ENCODE measurements at places on chromosomes 5 and 9.

- DNase-seq: no peak
Measured at GRCh38 chr5:56142614-56143372, 90.3 kb downstream of the ANKRD55 start.

DNA sequence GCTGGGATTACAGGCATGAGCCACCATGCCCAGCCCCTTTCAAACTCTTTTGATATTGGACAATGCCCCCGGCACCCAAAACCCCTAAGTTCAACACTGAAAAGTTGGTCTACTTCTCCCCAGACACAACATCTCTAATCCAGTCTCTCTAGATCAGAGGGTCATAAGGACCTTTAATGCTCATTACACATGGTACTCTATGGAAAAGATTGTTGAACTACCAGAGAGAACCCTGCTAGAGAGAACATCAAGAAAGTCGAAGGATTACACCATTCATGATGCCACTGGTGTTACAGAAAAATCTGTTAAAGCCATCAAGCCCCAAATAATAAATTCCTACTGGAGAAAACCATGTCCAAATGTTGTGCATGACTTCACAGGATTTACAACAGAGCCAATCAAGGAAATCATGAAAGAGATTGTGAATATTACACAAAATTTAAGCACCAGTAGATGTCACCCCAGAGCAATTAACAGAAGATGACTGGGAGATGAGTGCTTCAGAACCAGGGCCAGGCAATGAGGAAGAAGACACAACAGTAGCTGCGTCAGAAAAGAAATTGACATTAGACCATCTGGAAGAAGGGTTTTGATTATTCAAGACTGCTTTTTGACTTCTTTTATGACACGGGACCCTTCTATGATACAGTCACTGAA lies 28.3 kb upstream of the NIPAL4 start:
- DNase-seq: no peak

DNA sequence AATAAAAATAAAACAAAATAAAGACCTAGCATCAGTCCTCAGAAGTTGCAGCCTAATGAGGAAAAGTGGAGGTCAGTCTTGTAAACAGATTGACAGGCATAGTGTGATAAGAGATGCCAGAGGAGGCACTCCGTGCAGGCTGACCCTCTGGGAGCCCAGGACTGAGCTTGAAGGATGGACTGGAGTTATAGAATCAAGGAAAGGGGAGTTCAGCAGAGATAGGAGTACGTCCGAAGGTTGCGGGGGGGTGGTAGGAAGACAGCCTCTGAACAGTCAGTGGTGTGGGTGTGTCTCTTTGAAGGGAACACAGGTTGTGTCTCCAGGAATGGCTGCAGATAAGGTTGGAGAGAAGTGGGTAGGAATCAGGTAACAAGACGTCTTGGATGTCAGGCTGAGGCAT lies 126.1 kb upstream of the CPEB4 start:
- no peak for DNase-seq

DNA sequence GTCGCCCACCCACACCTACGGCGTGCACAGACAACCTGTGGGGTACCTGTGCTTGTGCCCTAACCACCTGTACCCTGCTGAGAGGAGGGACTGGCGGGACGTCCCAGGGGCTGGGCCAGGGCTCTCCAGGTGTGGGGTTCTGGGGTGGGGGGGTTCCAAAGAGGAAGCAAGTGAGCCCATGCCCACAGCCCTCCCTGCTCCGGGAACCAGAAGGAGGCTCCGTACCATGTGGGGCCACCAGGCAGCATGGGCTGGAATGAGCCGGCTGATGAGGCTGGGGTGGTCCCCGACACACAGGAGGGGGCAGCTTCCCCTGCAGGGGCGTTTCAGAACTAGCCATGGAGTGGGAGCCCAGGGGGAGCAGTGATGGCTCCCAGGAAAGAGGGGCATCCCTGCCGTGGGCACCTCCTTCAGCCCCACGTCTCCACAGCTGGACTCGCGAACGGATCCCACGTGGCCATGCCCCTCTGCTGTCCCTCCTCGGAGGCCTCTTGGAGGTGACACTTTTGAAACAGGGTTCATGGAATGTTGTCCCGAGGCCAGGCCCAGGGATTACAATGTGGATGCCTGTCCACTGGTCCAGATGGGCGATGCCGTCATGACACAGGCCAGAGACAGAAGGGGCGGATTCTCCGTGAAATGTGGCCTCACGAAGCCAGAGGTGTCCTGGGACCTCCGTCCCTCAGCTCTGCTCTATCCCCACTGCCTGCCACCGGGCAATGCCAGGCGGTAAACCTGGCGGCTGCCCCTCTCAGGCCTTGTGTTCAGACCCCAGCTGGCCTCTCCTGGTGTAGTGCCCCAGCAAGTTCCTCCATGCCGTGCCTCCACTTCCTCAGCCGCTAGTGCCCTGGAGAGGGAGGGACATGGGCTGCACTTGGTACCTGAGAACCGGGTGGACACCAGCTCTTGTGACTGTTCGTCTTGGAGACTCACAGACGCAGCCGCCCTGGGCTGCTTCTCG lies 33.6 kb upstream of the IRX4 start:
- DNase-seq: peak; percentile 36

Data from islet precursor cell (in vitro differentiated cells).